ENCODE measurements at places on chromosomes 1 and 21. TPM values are rescaled to one million over a fixed set of nuclear protein-coding genes. Genes with fewer than 3 reads are reported as not detected.

GRCh38 chr1:85818371-85818770 lies 110.1 kb upstream of the ZNHIT6 start:
- no peak overlapping the region for H3K4me3 ChIP-seq
- H3K4me1 ChIP-seq = no peaks in the 10 kb centered on the region
- no peak overlapping the region for H3K27ac ChIP-seq
- no peaks in the 10 kb centered on the region for H3K27me3 ChIP-seq
- no peak for DNase-seq

- no peaks in the 10 kb centered on the region for H3K36me3 ChIP-seq
- DNase-seq = no peak
- H3K27ac ChIP-seq = peak overlapping the region; percentile 83
- H3K4me1 ChIP-seq = peaks cover 8% of the 10 kb centered on the region
These were observed 1.3 kb downstream of the TMEM35B start for GRCh38 chr1:34983700-34984355.

DNA sequence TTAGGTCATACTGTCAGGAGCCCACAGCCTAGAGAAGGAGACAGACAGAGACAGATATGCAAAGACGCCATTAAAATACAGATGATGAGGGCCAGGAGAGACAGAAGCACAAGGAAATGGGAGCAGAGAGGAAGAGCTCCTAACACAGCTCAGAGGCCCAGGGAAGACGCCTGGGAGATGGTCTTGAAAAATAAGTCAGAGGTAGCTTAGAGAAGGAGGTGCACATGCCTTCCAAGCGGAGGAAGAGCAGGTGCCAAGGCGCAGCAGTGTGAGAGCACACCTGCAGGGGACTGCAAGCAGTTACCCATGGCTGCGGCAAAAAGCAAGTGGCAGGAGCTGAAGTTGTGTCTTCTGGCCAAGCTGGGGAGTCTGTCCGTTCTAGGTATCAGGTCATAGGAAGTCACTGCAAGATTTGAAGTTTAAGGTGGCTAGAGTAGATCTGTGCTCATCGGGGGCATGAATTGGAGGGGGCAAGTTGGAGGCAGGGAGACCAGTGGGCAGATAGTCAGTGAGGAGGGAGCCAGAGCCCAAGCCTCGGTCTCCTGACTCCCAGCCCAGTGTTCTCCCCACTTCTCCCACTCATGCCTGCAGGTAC lies 1.3 kb upstream of the TRABD2B start:
- H3K4me1 ChIP-seq = peaks cover 2% of the 10 kb centered on the region
- no peaks in the 10 kb centered on the region for H3K36me3 ChIP-seq
- no peak overlapping the region for H3K27ac ChIP-seq
- no peak overlapping the region for H3K4me3 ChIP-seq

DNA sequence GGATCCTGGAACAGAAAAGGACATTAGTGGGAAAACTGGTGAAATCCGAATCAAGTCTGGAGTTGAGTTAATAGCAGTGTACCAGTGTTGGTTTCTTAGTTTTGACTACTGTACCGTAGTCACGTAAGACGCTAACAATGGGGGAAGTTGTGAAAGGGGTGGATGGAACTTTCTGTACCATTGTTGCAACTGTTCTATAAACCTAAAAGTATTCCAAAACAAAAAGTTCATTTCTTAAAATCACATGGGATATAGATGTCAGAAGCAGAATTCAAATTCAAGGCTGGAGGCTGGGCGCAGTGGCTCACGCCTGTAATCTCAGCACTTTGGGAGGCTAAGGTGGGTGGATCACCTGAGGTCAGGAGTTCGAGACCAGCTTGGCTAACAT lies 16.9 kb downstream of the ARHGEF19 start:
- no peak for DNase-seq
- no peak overlapping the region for H3K4me3 ChIP-seq
- no peaks in the 10 kb centered on the region for H3K4me1 ChIP-seq
- peaks cover 8% of the 10 kb centered on the region for H3K36me3 ChIP-seq

Gene OR2M2
- total RNA-seq = not detected

Gene LCE3D
- not detected for total RNA-seq

All from T-cell (primary cell).